ENCODE measurements at places on chromosomes 13 and 19.

DNA sequence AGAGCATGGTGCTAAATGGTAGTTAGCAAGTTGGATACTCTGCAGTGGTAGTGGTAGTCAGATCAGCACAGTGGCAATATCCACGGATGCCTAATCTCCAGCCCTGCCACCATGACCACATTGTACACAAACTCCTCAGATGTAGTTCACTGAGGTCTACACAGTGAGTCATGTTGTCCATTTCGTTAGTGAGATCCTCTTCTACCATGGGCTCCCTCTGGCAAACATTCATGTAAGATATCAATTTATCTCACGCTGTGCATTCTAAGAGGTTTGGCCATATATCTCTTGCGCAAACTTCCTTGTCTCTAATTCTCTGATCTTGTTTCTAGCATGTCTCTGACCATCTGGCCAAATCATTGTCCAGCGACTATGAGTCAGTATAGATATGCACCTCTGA is 58.2 kb downstream of the POLR1D start:
- no peak for DNase-seq

- DNase-seq = no peak
These were observed 33.9 kb upstream of the FAM216B start for GRCh38 chr13:42747399-42747873.

DNA sequence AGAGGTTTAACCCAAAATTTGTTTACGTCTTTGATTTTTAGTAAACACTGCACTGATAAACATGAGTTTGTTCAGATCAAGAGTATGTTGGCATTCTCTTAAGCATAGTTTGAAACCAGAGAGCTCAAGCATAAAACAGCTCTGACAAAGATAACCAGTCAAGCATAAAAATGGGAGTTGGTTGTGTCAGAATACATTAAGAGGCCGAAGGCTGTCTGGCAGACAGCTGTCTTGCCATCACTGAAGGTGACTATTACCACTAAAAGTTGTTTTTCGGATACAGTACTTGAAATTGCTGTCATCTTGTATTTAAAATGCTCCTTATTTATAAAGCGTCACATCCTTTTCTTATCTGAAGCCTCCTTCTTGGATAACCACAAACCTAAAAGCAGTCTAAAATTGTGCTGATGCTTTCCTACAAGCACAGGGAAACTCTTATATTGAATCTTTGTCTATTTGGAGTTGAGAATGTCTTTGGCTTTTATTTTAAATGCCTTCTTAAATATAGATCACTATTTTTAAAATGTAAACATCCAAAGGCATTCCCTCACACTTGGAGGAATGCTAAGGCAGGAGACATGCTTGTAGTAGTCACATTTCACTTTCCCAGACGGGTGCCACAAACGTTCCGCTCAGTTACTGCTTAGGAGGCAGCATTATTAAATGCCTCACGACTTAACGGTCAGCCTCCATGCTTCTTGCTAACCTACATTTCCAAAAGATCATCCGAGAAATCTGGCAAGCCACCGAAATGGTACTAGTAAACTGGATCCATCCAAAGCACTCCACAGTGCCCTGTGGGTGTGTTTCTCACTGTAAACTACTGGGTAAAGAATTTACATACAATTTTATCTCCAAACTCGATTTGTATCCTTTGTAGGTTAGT is 1.5 kb downstream of the SMAD9 start:
- DNase-seq = no peak

DNA sequence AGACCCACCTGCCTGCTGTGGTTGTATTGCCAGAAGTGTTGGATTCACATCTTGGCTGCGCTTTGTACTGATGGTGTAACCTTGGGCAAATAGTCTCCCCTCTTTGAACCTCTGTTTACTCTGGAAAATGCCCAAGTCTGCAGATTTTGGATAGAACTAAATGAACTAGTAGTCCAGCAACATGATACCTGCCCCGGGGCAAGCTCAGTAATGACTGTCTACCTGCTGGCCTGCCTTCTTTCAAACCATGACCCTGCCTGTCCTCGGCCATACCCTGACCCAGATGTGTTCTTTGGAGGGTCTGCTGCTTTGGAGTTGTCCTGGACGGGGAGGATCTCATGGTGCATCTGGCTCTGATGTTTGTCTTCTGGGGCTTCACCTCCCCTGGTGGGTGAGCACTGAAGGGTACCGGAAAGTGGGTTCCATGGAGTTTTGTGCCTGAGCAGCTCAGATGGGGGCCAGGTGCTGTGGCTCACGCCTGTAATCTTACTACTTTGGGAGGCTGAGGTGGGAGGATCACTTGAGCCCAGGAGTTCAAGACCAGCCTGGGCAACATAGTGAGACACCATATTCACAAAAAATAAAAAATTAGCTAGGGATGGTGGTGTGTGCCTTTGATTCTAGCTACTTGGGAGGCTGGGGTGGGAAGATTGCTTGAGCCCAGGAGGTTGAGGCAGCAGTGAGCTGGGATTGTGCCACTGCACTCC is 59.5 kb downstream of the TNFRSF19 start:
- no peak for DNase-seq

- DNase-seq = no peak
These were observed 1315.4 kb downstream of the EFNB2 start for GRCh38 chr13:105220063-105220462.

DNA sequence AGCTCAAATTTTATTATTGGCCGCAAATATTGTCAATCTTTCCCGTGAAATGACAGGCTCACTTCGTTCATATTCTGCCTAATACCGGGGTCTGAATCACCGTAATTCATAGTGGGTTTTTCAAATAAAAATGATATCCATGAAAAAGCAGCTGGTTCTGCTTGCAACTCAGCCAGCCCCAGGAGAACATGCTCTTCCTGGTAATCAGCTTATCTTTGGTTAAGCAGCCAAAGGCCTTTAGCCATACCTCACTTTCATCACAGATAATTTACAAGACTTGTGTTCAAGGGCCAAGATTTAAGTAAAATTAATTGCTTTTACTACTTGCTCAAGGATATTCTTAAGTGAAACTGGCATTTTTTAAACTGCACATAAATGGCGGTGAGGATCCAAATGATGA is 22.5 kb downstream of the RNASEH2B start:
- no peak for DNase-seq

- no peak for DNase-seq
These were observed 59.6 kb downstream of the COL4A2 start for GRCh38 chr13:110366733-110367132.

DNA sequence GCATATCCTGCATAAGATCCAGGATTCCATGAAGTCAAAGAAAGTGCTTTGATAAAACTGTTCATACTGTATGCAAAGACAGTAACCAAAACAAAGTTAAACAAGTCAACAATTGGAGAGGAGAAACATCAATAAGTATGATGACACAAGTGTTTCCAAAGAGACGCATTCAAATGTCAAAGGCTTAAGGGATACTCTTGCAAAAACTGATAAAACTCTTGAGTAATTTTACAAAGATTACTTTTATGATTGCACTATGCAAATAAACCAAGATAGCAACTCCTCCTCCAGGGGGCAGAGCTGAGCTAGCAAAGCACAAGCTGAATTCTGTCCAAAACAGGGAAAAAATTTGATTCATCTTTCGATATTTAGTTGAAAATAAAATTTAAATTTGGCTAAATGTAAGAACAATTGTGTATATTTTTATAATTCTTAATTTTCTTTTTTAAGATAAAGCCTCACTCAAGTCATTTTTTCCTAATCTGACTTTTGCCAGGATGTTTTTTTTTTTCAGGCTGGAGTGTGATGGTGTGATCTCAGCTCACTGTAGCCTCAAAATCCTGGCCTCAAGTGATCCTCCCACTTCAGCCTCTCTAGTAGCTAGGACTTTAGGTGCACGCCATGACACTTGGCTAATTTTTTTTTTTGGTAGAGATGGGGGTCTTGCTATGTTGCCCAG is 84.0 kb downstream of the MZT1 start:
- peak; percentile 12 for DNase-seq

GRCh38 chr19:8517551-8518442 is 3.8 kb upstream of the ZNF414 start:
- DNase-seq = no peak

DNA sequence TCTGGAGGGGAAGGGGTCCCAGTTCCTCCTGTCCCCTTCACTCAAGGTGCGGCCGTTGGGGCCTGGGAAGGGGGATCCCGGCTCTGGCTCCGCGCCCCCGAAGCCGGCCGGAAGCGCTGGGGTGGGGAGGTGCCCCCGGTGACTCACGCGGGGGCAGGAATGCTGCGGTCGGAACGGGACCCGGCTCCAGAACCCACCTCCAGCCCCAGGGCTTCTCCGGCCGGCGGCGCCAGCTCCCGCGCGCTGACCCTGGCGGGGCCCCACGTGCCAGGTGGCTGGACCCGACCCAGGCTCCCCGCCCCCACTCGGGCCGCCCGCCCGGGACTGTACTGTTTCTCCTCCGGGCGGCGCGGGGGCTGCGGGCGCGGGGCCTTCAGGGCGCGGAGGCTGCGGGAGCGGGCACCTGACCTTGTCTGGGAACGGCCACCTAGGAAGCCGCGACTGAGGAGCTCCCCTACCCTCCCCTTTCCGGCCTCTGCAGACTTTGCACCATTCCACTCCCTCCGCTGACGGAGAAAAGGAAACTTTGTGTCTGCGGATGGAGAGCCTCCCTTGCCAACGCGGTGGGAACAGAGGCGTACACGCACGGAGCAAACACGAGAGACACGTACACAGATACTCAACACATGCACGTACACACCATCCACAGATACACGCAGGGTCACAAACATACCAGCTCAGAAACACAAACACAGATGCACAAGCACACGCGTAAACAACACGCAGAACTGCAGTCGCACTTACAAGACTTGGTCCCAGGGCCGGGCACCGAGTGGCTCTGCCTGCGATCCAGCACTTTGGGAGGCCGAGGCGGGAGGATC is 7.2 kb downstream of the AXL start:
- no peak for DNase-seq
